Activated T-cell treated with anti-CD3 and anti-CD28 coated beads for 24 hours (primary cell): ENCODE measurements at places on chromosomes 6 and 20.

DNA sequence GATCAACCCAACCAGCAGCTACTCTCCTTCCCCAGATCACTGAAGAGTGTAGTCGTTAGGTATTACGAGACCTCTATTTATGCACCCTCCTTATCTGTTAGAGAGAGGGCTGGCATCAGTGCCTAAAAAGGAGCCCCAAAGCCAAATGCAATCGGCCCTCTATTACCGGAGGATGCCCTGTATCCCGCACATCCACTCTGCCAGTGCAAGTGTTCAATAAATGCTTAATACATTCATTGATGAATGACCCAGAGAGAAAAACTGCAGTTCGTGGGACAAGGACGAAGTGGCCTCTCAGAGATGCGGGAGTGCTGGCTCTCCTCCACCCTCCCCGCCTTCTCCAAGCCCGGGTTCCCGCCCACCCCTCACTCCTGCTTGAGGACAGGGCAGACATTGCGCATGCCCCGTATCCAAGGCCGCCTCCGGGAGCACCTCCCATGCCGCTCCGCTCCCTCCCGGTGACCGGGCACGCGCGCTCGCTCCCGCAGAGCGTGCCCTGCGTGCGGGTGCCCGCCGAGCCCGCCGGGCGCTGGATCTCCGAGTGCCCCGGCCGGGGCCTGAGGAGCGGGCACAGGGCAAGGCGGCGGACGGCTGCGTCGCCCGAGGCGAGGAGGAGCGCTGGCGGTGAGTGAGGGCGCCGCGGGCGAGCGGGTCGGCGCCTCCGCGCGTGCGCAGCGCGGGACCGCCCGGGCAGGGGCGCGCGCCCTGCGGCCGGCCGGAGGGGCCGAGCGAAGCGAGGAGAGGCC is 27.2 kb upstream of the BTBD3 start:
- peak; percentile 55 for DNase-seq

- DNase-seq: no peak
Observed at GRCh38 chr20:15834857-15835256, 738.4 kb downstream of the KIF16B start.

DNA sequence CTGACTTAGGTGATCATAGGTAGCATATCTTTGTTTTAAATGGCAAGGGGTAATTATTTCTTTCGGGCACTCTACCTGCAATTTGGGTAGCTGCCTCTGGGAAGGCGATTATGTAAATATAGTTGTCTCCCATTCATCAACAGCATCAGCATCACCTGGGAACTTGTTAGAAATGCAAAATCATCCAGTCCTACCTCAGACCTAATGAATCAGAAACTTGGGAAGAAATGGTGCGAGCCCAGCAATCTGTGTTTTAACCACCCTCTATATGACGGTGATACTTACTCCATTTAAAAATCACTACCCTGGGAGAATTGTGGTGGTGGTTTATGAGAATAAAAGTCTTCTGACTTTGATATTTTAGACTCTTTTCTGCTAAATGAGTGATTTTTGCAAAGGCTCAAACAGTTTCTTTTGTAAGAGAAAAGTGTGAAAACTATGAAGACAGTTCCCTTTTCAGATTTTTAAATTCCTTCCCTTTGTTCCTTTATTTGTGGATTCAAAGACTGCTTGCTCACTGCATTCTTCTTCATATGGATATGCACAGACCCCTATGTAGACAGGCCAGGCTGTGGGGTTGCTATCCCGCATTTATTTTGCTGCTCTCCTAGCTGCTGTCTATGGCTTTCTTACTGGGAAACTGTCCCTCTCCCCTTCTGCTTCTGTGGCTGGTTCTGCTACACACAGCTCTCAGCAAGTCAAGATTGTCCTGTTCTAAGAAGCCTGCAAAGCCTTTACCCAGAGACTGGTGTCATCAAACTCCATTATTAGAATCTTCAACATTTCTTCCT is 365.3 kb downstream of the RNF144B start:
- no peak for DNase-seq

DNA sequence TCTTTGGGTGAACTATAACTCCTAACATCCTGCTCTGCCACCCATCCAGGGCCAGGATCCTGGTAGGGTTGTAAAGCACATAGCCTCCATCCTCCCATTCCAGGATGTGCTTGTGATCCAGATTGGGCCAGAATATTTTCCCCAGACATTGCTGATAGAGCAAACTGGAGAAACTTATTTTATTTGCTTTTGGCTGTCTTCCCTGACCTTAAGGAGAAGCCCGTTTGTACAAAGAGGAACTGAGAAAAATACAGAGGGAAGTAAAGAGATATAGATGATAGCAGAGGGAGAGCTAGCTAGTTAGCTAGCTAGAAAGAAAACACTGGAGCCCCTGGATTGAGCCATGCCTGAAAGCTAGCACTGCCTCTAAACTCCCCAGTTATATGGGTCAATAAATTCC is 9.0 kb upstream of the HDAC2 start:
- no peak for DNase-seq
